ENCODE measurements at places on chromosomes 3 and 15.

DNA sequence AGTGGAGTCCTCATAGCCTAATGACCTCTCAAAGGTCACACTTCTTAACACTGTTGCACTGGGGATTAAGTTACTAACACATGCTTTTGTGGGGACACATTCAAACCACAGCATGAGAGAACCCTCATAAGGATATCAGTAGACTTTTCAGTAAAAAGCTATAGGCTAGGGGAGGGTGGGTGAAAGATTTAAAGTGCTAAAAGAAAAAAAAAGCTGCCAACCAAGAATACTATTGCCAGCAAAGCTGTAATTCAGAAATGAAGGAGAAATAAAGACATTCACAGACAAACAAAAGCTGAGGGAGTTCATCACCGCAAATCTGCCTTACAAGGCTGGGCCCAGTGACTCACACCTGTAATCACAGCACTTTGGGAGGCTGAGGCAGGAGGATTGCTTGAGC lies 50.4 kb upstream of the PRSS50 start:
- no peak for DNase-seq

GRCh38 chr3:28334552-28334951 lies 14.0 kb upstream of the ZCWPW2 start:
- no peak for DNase-seq

GRCh38 chr3:154954757-154955156 lies 125.4 kb upstream of the MME start:
- DNase-seq = no peak

- peak; percentile 94 for DNase-seq
These were observed 37.6 kb downstream of the VIPR1 start for GRCh38 chr3:42539871-42540714.

DNA sequence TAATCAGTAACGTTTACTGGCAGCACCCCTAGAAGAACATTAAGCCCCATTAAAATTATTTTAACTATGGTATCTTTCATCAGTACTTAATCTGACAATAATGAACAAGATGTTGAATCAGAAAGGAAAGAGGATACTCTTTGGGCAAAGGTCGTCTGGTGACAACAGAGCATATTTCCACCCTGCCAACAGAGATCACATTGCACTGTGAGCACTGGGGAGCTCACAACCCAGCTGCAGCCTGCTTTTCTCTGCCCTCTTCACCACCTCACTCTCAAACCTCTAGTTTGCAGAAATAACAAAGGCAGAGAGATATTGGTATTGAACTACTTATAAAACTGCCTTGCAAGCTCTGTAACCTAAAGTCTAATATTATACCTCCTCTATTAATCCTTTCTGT lies 130.0 kb downstream of the FBN1 start:
- DNase-seq = no peak

GRCh38 chr15:76150513-76150912 lies 90.7 kb downstream of the TMEM266 start:
- no peak for DNase-seq

DNA sequence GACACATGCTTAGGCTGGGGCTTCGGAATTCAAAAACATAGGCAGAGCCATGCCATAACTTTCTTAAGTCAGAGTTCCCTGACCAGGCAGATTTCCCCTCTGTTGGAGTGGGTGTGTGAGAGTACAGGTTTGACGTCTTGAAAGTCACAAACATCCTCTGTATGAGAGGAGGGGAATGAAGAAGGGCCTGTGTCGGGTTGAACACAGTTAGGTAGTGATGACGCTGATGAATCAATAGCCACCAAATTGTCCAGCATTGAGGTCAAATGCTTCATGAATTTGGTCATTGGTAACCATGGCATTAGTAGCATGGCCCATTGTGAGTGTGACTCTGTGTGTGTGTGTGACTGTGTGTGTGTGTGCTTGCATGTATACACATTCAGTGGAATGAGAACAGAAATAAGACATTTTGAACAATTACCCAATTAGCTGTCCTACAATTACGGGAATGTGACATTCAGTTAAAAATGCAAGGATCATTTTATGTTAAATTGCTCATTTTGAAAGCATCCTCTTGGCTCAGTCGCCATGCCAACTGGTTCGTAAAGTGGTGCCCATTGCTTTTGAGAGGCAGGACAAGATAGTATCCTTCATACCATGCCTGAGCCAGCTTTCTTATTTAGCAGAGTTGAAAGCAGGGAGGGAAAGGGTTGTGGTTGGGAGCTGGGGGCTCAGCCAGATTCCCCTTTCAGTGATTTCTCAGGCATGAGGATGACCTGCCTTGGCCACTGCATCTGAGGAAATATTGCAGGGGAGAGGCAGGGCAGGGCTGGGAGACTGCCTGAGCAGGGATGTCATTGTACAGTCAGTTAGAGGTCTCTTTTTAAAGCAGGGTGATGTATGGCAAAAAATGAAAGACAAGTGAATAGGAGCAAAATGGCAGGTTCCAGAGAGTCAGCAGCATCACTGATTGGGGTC lies 35.4 kb downstream of the RBP2 start:
- no peak for DNase-seq

- DNase-seq = no peak
These were observed 254.4 kb upstream of the ZPLD1 start for GRCh38 chr3:102180280-102180931.

DNA sequence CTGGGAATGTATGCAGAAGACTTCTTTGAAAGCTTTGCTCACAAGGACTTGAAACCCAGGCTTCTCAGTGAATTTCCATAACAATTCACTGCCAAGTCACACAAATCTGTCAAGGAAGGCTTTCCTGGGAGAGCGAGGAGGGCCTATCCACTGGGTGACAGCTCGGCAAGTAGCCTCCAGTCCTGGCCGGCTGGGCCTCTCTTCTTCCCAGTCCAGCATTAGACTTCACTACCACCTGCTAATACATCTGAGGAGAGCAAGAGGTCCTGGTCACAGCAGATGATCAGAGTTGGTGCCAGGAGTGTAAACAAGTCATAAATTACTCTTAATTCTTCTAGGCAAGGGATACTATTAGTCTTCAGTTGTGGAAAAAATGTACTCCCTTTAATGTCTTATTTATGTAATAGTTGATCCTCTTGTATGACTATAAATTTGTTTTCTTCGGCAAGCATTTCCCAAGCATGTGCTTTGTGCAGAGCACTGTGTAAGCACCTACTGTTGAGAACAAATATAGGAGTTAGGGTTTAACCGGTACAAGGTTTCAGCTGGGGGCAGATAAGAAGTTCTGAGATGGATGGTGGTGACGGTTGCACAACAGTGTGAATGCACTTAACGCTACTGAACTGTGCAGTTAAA lies 162.9 kb downstream of the VGLL4 start:
- peak; percentile 91 for DNase-seq

- DNase-seq = peak; percentile 19
These were observed 167.9 kb downstream of the BBX start for GRCh38 chr3:107690522-107691138.

- no peak for DNase-seq
These were observed 591.5 kb upstream of the ADAMTS9 start for GRCh38 chr3:65279225-65279782.

GRCh38 chr3:61771976-61772375 lies 210.6 kb downstream of the PTPRG start:
- DNase-seq = no peak

- DNase-seq = no peak
These were observed 659 bp downstream of the GADL1 start for GRCh38 chr3:30893678-30894325.

DNA sequence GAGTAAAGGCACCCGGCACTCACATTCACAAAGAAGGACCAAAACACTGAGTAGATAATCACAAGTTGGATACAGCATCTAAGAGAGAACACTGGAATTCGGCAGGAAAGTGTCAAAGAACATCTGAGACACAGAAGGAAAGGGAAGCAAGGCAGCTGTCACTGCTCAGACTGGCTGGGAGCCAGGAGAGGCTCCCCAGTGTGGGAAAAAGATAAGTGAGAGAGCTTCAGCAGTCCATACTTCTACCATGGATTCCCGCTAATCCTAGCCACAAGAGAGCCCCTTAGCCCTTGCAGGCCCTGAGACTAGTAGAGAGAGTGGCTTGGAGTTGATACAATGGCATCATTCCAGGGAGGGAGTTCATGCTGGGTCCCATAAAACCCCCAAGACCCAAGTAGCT lies 36.7 kb upstream of the CP start:
- DNase-seq = no peak

DNA sequence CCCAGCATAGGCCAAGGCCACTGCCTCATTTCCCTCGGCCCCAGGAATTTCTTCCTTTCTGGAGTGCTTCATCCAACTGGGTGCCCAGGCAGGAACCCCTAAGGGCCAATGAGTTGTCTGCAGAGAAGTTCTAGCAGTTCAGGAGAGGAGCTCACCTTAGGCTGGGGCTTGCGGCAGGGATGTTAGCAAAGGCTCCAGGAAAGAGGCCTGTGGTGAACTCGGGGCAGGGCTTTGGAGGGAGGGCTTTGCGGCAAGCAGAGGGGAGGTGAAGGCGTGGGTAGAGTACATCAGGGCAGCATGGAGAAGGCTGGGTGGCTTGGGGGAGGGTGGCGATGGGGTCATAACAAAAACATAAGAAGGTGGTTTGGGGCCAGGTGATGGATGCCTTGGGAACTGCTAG lies 1.1 kb downstream of the GHRL start:
- DNase-seq = no peak

GRCh38 chr3:128553560-128553959 lies 60.6 kb upstream of the GATA2 start:
- DNase-seq = no peak

DNA sequence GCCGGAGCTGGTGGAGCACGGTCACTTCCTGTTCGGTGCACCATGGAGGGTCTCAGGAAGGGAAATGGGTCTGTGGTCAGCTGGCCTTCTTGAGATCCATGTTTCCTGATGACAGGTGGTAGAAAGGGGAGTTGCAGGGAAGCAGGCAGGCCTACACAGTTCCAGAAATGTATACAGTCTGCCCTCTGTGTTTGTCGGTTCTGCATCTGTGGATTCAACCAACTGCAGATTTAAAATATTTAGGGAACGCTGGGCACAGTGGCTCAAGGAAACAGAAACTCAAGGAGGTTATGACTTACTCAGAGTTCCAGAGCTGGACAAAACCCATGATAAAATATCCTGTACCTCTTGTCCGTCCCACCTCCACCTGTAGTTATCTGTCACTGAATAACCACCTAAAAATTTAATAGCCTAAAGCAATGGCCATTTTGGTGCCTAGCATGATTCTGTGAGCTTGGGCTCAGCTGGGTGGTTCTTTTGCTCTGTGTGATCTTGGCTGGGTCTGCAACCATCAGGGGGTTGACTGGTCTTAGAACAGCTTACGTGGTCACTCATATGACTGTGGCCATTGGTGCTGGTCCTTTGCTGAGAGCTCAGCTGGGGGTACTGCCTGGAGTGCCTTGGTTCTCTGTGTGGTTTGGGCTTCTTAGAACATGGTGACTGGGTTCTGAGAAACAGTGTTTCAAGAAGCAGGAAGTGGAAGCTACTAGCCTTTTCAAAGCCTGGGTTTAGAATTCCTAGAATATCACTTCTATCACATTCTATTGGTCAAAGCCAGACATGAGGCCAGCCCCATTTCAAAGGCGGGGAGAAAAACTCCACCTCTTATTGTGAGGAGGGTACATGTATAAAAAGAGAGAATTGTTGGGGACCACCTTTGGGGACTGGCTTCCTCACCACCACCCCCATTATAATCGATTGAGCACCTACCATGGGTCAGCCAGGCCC lies 239.7 kb upstream of the BHLHE40 start:
- no peak for DNase-seq

GRCh38 chr3:59925946-59926345 lies 876.1 kb upstream of the CFAP20DC start:
- DNase-seq = no peak
